ENCODE measurements at places on chromosomes 6 and 20.

DNA sequence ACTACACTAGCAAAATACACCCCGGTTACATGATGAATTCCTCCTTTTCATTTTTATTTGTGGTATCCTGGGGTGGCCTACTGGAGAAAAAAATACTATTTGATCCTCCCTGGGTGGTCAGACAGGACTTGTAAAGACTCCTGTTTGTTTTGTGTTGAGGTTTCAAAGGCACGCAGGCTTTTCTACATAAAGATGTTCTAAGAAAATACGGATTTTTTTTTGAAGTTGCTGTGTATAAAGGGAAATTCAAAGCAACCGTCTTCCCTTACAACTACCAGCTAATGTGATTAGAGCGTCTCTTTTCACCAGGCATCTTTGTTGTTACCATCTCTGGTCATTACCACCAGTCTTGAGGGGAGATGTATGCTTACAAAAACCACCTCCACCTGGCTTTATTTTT is 187.1 kb downstream of the SOX4 start:
- DNase-seq = no peak

- DNase-seq = no peak
Observed at GRCh38 chr6:96211341-96211740, 195.6 kb downstream of the FUT9 start.

DNA sequence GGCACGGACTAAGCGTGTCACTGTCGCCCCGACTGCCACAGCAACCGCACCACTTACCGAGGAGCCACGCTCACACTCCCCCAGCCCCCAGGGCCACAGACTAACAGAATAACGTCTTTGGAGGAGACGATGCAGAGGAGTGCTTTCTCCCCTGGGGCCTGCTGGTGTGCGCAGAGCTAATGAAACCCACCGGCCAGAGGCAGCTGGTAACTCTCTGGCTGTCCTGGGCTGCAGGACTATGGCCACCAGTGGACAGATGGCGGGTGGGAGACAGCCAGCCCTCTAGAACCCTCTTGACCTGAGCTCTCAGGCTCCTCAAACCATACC is 228.0 kb downstream of the DLL1 start:
- no peak for DNase-seq

DNA sequence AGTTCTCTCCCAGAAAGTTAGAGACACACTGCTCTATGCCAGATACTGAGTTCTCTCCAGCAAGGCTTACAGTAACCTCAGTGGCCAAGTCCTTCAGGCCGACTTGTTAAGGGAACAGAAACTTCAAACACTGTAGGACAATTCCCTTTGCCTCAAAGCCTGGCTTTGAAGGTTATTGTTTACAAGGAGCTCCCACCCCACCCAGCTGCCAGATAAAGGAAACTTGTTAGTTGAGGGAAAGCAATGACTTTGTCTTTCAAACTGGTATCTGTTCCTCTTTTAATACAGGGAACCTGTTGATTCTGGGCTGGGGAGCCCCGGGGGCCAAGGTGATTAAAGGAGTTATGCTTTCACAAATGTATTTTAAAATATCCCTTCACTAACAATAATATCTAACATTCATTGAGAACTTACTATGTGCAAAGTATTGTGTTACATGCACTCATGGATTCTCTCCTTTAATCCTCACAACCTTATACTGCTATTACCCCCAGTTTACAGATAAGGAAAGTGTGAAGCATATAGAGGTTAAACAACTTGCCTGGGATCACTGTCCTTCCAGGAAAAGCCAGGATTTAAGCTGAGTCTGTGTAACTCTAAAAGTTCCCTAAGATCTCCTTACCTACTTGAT is 27.6 kb upstream of the CDKN1A start:
- DNase-seq = peak; percentile 13

- DNase-seq = no peak
Observed at GRCh38 chr6:28948782-28949486, 25.1 kb upstream of the TRIM27 start.

GRCh38 chr6:167742719-167743303 is 83.9 kb upstream of the AFDN start:
- DNase-seq = no peak

GRCh38 chr6:160926281-160927276 is 65.0 kb upstream of the MAP3K4 start:
- DNase-seq = no peak

GRCh38 chr6:117072134-117072533 is 193.2 kb upstream of the VGLL2 start:
- no peak for DNase-seq

DNA sequence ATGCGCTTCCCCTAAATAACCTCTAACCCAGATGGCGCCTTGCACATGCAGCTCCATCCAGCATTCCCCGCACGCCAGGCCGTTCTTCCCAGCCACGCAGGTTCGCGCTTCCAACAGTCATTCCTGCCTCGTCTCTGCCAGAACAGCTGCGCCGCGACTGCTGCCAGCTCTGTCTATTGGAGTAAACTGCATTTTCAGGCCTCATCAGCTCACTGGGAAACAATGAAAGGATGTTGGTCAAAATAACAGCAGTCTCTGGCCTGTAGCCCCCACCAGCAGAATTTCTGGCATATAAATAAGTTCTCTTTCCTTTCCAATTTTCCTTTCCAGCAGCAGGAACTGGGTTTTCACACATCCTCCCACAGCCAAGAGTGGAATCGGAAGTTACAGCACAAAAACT is 14.6 kb downstream of the NRSN1 start:
- DNase-seq = no peak

GRCh38 chr20:50592282-50593004 is 82.3 kb downstream of the PTPN1 start:
- DNase-seq = no peak

- no peak for DNase-seq
Observed at GRCh38 chr6:41027241-41027640, 11.8 kb downstream of the UNC5CL start.

DNA sequence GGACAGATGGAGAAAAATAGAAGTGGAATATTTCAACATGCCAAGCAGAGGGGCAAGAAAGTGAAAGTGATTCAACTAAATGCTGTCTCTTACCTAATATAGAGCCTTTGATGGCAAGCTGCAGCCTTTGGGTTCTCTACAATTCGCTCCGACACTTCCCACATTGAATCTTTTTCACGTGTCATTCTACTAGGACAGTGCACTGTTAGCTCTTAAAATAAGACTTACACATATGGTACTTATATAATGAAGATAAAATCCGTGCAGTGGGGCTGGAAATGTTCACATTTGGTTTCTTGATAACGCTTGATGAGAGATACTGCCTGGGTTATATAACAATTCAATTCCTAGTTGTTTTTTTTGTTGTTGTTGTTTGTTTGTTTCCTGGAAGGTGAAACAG is 502.4 kb downstream of the LMBRD1 start:
- DNase-seq = no peak

DNA sequence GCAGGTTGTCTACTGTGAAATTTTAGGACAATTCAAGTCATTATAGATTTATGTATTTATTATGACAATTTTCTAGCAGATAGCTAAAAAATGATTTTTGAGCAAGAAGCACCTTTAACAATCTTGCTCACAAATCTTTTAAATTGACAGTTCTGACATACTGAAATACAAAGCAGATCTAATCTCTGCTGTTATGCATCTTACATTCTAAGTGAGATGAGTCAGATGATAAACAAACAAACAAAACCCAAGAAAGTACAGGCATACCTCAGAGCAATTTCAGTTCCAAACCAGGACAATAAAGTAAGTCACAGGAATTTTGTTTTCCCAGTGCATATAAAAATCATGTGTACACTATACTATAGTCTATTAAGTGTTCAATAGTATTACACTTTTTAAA is 430.7 kb upstream of the PTCHD4 start:
- no peak for DNase-seq

GRCh38 chr20:58894652-58895447 is 42.3 kb downstream of the GNAS start:
- peak; percentile 1 for DNase-seq

DNA sequence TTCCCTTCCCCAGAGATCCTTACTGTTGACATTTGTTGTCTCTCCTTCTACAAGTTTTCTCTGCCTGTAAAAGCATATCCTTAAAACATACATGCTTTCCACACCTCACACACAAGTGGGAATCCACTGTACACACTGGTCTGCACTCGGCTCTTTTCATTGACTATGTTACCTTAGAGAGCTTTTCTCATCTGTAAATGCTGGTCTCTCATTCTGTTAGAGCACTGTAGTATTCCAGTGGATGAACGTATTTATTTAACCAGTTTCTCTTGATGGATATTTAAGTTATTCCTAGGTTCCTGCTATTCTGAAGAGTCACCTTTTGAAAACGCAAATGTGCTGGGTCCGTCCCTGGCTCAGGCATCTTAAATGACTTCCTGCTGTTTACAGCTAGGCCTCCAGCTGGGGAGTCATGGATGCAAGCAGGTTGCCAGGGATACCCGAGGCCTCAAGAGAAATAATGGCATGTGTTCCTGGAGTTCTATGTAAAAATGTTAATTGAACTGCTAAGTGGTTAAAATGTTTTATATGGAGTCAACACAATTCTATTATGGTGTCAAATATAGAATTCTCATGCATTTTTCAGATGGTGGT is 61.1 kb upstream of the TGM3 start:
- no peak for DNase-seq

DNA sequence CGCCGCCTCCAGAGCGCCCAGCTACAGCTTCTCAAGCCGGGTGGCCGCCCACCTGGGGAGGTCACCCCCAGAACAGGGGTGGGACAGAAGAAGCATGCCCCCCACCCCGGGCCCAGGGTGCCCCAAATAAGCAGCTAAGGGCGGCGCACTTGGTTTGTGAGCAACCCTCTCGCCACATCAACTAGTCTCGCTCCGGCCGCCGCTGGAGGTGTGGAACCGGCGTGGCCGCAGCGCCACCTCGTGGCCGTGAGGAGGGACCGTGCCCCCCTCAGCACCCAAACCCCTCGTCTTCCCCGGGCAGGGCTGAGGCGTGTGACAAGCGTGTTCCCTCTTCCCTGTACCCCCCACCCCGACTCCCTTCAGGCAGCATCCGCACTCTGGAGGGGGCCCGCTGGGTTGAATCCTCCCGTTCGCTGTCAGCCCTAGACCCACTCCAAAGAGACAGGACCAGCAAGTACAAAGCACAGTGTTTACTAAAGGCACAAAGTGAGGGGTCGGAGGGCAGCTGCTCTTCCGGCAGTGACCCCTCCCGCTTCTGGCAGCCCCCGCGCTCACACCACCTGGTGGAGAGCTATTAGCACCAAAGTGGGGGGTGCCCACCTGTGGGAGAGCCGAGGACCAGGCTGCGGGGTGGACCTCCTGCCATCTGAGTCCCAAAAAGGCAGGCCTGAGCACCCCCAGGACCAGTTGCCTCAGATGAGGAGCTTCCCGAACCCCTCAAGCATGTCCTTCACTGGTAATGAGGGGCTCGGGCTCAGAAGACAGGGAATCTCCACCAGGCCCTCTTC is 45.4 kb downstream of the MDFI start:
- DNase-seq = peak; percentile 75

GRCh38 chr20:8658103-8658502 is 410.8 kb upstream of the PLCB4 start:
- no peak for DNase-seq

GRCh38 chr20:63073738-63074065 is 66.9 kb upstream of the BHLHE23 start:
- DNase-seq = no peak

GRCh38 chr6:156474507-156475120 is 302.6 kb upstream of the ARID1B start:
- DNase-seq = no peak

- no peak for DNase-seq
Observed at GRCh38 chr6:4394786-4395185, 259.4 kb upstream of the ECI2 start.

DNA sequence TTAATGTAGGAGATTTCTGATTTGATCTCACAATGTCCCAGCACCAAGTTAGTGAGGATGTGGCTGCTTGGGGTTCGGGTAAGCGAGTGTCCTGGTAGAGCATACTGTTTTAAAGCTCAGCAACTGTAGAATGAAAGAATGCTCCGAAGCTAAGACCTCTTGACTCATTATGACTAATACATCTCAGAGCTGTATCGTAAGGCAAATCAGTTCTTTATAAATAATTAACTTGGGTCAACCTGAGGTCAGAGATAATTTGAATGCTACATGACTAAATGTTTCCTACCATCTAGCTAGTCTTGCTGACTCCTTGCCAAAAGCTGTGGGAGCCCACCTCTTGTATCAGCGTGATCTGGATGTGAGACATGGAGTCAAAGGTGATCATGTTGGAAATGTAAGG is 128.8 kb upstream of the PDE7B start:
- no peak for DNase-seq

GRCh38 chr20:13009682-13010406 is 1.1 kb downstream of the SPTLC3 start:
- DNase-seq = peak; percentile 21

GRCh38 chr20:63957004-63957689 is 931 bp upstream of the UCKL1 start:
- peak; percentile 58 for DNase-seq

DNA sequence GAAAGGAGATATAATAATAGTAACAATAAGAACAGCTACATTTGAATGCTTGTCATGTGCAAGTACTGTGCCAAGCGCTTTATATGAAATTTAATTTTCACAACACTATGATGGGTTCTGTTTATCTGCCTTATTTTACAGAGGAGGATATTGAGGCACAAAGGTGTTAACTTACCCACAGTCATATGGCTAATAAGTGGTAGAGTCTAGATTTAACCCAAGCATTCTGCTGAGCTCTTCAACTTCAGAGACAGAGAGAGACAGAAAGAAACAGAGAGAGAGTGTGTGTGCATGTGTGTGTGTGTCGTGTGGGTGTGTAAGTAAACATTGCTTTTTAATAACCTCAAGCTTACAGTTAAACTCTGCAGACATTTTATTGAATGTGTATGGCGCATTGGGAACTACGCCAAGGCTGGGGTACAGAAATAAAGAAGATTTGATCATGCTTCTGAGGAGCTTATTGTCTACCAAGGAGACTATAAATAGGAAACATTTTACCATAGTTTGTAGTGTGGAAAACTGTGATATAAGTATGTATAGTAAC is 12.9 kb downstream of the TBPL1 start:
- DNase-seq = no peak

DNA sequence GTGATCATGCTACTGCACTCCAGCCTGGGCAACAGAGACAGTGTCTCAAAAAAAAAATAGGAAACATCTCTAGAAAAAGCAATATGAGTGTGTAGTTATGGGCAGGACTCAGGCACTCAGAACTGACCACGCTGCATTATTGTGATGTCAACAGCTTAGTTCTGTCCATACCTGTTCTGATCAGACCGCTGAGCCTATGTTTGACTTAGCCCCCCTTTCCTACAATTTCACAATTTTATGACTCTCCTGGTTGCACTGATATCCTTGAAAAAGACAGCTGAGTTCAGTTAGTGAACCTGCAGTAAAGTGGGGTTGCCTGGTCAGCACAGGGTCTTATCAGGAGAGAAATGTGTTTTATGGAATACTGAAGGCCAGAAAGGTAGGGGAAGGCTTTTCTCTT is 37.8 kb upstream of the PRDM1 start:
- no peak for DNase-seq
